ENCODE measurements at places on chromosomes 5 and 9. TPM values are rescaled to one million over a fixed set of nuclear protein-coding genes. Genes with fewer than 3 reads are reported as not detected.

SPINK1 gene
- 0.37 TPM for total RNA-seq

PCDHGC3 gene
- 6.8 TPM for total RNA-seq

PCDHB13 gene
- 0.06 TPM for total RNA-seq

PCDHA4 gene
- 1.8 TPM for total RNA-seq

SFXN1 gene
- 104 TPM for total RNA-seq

CDH12 gene
- not detected for total RNA-seq

ZDHHC11 gene
- 11.1 TPM for total RNA-seq

NPR2 gene
- total RNA-seq: 5.9 TPM

C5orf52 gene
- total RNA-seq: not detected

SHOC1 gene
- not detected for total RNA-seq

LCN2 gene
- 3.3 TPM for total RNA-seq

TEK gene
- total RNA-seq: 0.15 TPM

KIF24 gene
- 4.1 TPM for total RNA-seq

ARID3C gene
- total RNA-seq: 0.10 TPM

LCN1 gene
- total RNA-seq: not detected

DBH gene
- total RNA-seq: not detected

SPINK4 gene
- not detected for total RNA-seq

C9orf50 gene
- total RNA-seq: not detected

CSF1R gene
- total RNA-seq: 0.05 TPM

TPPP gene
- total RNA-seq: 5.3 TPM

SERINC5 gene
- 9.0 TPM for total RNA-seq

TMED7 gene
- total RNA-seq: 62.8 TPM

EQTN gene
- not detected for total RNA-seq

TMEM267 gene
- total RNA-seq: 23.4 TPM

SLC27A4 gene
- 36.1 TPM for total RNA-seq

TMEM215 gene
- not detected for total RNA-seq

CDKN2B gene
- not detected for total RNA-seq

ROR2 gene
- 1.9 TPM for total RNA-seq

MED10 gene
- total RNA-seq: 77.4 TPM

ENC1 gene
- 13.8 TPM for total RNA-seq

REEP5 gene
- total RNA-seq: 132 TPM

ZNF169 gene
- 1.5 TPM for total RNA-seq

CSNK1G3 gene
- 28.5 TPM for total RNA-seq

MCIDAS gene
- total RNA-seq: 1.7 TPM

PCDHGA11 gene
- total RNA-seq: not detected

LCN9 gene
- not detected for total RNA-seq

ESM1 gene
- not detected for total RNA-seq

RASGRF2 gene
- 2.4 TPM for total RNA-seq

PCDHGA8 gene
- not detected for total RNA-seq

STKLD1 gene
- 1.1 TPM for total RNA-seq

TAS2R1 gene
- not detected for total RNA-seq

CARD9 gene
- 0.85 TPM for total RNA-seq

ADAMTS2 gene
- 0.11 TPM for total RNA-seq

REEP2 gene
- 7.5 TPM for total RNA-seq

GAS1 gene
- total RNA-seq: 0.05 TPM

FOXD4L3 gene
- total RNA-seq: not detected

FAM151B gene
- total RNA-seq: 2.1 TPM

GNA14 gene
- total RNA-seq: not detected

PCDHA11 gene
- total RNA-seq: 0.07 TPM

ADAMTS16 gene
- 1.8 TPM for total RNA-seq

FBP1 gene
- total RNA-seq: not detected

NOXA1 gene
- 1.4 TPM for total RNA-seq

ADAMTSL2 gene
- total RNA-seq: not detected

All from A549 treated with DMSO at 1 μM for 4 hours (cell line).